NCI-H2081 (cell line): ENCODE measurements at places on chromosomes 2 and 18.

DNA sequence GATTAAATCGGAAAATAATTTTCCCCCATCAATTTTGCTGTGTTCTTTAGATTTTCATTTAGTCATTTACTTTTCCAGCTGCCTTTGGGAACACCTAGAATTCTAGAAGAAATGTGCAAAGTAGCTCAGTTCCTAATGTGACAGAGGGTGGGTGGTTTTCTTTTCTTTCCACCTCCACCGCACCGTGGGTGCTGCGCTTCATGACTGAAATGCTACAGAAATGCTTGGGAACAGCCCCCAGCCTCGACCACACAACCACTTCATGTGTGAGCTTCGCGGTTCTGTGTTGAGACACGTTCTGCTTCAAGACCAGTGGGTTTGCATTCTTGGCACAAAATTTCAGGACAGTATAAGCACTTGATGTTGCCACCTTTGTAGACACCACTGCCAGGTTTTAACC is 30.9 kb downstream of the E2F6 start:
- no peak for DNase-seq

- no peak for DNase-seq
Measured at GRCh38 chr2:71829008-71829407, 318.7 kb downstream of the CYP26B1 start.

DNA sequence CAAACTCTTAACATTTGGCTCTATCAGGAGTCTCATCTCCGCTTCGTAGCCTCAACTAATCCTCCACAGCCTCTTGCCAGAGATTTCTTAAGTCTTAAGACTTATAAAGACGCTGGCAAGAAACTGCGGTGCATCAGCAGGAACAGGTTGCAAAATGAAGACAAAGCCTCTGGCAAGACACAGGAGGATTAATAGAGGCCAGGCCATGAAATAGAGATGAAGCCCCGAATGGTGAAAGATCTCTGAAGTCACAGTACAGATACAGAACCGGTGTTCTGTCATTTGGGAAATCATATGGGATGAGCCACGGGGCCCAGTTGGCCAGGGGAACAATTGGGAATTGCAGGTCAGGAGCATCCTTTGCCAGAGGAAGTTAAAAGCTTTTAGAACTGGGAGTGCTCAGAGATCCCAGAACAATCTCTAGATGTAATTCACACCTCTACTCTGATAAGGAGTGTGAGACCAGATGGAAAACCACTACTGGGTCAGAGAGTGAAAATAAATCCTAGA is 190.9 kb upstream of the FOSL2 start:
- no peak for DNase-seq

DNA sequence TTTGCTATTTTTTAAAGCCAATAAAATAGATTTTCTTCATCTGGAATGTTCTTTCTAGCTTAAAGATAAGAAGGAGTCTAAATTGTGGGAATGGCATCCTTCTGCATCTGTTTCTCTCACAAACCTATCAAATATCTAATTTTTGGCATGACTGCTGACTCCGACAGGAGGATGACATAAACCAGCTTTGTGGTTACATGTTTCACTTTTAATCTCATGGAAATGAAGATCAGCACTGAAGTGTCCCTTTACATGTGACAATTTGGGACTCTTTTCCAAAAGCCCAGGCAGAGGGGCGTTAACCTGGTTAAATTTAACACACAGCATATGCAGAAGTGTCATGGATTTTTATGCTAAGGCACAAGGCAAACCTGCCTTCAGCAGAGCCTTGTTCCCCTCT is 694.7 kb downstream of the ARHGAP15 start:
- DNase-seq, result no peak

DNA sequence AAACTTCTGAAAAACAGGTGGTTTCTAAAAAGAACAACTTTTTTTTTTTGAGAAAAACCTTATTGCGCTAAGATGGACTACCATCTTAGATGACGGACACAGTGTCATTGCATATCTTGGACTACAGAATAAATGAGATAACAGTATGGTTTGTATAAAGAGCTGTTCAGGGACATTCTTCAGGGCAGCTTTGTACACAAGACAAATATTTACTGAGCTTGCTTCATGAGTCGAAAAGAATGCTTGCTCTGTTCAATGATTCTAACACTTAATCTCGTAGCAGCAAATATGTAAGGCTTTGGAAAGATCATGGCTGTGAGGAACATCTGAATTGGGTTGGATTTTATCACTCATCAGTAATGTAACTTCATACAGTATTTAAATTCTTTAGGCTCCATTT is 282.5 kb upstream of the CWC22 start:
- DNase-seq, result no peak

DNA sequence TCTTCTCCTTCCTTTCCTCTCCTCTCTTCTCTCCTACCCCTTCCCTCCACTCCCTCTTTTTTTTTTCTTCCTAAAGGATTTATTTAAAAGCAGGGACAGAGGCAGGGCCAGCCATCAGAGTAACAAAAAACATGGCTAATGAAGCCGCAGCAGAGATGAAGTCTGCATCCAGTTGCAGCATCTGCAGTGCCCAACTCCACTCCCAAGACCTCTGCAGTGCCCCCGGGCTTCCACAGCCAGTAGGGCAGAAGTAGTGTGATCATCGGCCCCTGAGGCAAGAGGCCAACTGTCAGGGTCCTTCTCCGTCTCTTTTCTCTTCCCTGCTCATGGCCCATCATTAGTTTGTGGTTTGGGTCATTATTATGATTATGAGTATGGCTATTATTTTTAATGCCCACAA is 4.2 kb upstream of the EGR4 start:
- no peak for DNase-seq

GRCh38 chr2:224025874-224026273 is 13.2 kb downstream of the SERPINE2 start:
- DNase-seq, result no peak

- no peak for DNase-seq
Measured at GRCh38 chr2:112480530-112481049, 1.4 kb upstream of the TTL start.

GRCh38 chr2:20474757-20475566 is 28.1 kb downstream of the RHOB start:
- no peak for DNase-seq

- DNase-seq, result no peak
Measured at GRCh38 chr2:128589681-128590080, 271.0 kb upstream of the HS6ST1 start.
